ENCODE measurements at places on chromosomes 2 and 18.

DNA sequence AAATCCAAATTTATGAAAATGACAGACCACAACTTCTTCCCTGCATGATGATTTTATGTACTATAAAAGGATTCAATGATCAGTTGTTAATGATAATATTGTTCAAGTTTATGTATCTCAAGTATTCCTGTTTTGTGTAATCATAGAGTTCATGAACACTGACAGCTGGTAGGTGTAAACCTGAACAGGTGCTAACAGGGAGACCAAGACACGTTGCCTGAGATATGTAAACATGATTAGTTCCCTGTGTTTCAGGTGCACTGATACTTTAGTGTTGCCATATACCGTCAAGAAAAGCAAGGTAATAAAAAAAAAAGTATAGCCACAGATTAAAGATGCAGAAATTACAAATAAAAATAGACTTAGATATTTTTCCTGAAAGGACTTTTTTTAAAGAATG lies 131.8 kb downstream of the BAZ2B start:
- DNase-seq = no peak
- H3K4me1 ChIP-seq = no peaks in the 10 kb centered on the region
- H3K4me3 ChIP-seq = no peak overlapping the region
- no peaks in the 10 kb centered on the region for H3K27me3 ChIP-seq

DNA sequence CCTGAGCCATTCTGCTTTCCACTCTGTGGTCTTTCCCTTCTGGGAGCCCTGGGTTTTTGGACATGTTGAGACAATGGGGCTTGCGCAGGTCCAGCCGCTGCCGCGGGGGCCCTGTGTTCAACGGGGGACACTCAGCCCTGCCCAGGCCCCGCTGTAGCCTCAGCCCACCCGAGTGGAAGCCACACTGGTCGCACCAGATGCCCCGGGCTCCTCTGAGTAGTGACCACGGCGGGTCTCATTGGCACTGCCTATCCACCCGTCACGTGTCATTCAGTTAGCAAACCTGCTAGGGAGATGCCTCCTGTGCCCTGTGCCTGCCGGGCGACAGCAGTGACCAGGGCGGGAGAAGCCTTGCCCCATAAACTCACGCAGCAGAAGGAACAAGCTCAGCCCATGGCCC lies 19.1 kb downstream of the D2HGDH start:
- H3K27ac ChIP-seq = no peak overlapping the region
- H3K4me1 ChIP-seq = no peaks in the 10 kb centered on the region
- H3K36me3 ChIP-seq = peaks cover 34% of the 10 kb centered on the region
- DNase-seq = no peak

DNA sequence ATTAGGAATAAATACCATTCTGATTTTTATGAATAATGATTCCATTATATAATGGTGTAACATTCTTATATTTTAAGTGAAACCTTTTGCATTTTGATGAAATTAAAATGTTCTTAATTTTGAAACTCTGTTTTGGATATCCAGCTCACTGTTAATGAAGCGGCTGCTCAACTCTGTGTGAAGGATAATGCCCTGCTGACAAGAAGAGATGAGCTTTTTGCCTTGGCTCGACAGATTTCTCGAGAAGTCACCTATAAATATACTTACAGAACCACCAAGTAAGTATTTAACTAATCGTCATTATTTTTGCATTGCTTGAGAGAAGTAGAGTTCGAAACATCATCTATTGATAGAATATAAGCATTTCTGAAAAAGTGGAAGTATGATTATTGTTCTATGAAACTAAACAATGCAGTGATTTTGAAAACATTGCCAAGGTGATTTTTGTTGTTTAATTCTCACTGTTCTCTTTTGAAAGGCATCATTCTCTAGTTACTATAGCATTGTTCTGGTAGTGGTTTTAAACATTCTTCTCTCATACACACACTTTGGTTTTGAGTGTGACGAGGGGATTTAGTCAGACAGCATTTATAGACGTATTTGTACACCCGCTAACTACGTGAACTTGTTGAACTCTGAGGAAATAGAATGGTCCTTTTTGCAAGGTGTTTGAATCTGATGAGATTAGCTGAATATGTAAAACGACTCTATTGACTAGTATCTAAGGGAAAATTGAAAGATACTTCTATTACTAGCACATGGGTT lies 21.5 kb downstream of the NAB1 start:
- peaks cover 62% of the 10 kb centered on the region for H3K36me3 ChIP-seq
- H3K27ac ChIP-seq = no peak overlapping the region
- H3K4me3 ChIP-seq = no peak overlapping the region
- no peak for DNase-seq

- H3K36me3 ChIP-seq = peaks cover 10% of the 10 kb centered on the region
- no peak overlapping the region for H3K27ac ChIP-seq
- no peak overlapping the region for H3K4me3 ChIP-seq
- no peaks in the 10 kb centered on the region for H3K27me3 ChIP-seq
Observed at GRCh38 chr2:136378712-136379595, 261.0 kb upstream of the CXCR4 start.

DNA sequence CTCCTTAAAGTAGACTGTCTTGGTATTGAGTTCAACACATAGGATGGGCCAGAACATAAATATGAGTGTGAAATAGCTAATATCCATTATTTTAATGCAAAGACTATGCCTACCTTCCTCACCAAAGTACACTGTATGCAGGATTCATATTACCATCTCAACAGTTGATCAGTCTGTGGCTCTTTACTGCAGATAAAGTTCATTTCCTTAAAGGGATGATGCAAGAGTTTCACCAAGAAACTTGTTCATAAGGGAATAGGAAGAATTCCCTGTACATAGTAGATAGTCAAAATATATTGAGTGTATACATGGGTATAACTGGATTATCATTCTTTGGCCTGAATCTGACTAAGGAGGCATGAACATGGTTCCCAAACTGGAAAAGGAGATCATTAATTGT lies 35.0 kb downstream of the MARS2 start:
- peaks cover 15% of the 10 kb centered on the region for H3K27me3 ChIP-seq
- no peak for DNase-seq
- no peak overlapping the region for H3K27ac ChIP-seq
- no peaks in the 10 kb centered on the region for H3K36me3 ChIP-seq
- H3K4me1 ChIP-seq = no peaks in the 10 kb centered on the region
- no peak overlapping the region for H3K4me3 ChIP-seq

DNA sequence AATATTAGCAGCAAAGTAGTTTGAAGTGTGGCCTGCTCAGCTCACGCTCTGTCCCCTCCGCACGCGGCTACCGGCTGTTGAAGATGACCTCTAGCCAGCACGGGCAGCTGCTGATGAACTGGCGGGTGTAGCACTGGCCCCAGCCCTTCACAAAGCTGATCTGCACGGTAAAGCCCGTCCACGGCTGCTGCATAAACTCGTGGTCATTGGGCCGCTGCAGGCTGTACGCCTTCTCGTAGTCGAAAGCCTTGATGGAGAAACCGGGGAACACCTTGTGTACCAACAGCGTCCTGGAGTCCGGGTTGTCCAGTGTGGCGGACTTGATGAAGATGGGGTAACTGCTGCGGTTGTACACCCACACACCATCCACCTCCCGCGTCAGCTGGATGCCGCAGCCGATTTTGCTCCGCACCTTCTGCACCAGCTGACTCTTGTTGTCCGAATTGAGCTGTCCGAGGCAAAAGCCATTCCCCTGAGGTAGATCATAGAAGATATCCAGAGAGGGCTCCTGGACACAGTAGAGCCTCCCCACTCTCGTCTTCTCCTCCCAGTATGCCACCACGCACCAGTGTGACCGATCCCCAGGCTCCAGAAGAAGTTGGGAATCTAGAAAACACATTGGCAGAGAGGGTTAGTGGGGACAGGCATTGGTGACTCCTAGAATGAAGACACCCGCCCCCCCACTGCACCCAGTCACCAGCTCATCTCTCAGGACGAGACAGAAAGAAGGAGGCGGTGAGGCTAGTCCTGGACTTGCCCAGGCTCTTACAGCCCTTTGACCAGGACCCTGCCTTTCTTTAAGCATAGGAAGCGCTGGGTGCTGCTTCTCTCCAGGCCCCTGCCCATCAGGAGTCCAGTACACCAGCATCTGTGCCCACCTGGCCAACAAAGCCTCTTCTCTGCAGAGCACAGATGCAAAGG lies 29.2 kb downstream of the SMAD7 start:
- H3K27me3 ChIP-seq = no peaks in the 10 kb centered on the region
- no peak overlapping the region for H3K4me3 ChIP-seq
- H3K27ac ChIP-seq = no peak overlapping the region
- peaks cover 45% of the 10 kb centered on the region for H3K36me3 ChIP-seq

DNA sequence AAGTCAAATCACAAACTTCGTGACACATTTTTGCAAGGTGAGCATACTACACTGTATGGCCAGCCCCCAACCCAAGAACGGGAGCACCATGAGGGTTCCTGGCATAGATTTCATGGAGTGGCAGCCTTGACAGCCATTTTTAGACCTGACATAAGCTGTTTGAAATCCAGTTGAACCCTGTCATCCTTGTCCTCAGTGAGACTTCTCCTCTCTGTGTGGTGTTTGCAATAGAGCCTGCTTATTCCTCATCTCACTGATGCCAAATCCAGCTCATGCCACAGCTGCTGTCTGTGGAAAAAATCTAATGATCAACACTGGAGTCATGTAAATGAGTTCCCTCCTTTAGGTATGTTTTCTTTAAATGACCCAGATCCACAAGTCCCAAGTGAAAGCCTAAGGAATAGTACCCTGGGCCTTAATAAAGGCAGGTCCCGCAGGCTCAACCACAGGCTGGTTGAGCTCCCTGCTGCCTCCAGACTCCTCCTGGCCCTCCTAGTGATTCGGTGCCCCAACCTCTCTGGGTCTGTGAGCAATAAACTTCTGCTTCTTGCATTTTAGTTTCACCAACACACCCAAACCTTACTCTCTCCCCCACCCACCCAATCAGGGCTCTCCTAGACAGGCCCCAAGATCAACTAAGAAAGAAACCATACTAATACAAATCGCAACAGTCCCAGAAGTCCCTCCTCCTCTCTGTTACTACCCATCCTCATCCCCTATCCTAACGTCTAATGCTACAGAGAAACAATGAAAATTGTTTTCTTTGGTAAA lies 8.4 kb upstream of the CREG2 start:
- DNase-seq = no peak
- peaks cover 3% of the 10 kb centered on the region for H3K4me1 ChIP-seq
- peak overlapping the region; percentile 45 for H3K27ac ChIP-seq
- H3K4me3 ChIP-seq = no peak overlapping the region

DNA sequence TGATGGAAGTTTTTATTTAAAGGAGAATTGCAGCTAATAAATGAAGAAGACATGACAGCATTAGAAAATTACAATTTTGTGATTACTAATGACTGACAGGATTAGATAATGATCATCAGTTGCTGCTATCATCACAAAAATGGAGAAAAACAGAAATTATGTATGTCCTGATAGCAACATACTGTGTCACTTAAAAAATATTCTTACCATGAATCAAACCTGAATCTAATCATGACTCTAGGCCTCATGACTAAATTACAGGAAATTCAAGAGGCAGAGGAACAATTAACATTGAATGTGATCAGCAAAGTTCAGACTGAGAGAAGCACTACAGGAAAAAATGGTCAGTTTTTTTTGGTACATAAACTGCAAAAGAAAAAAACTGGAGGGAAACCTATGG lies 147.8 kb downstream of the PMAIP1 start:
- no peaks in the 10 kb centered on the region for H3K4me1 ChIP-seq
- no peaks in the 10 kb centered on the region for H3K27me3 ChIP-seq
- no peaks in the 10 kb centered on the region for H3K36me3 ChIP-seq
- H3K4me3 ChIP-seq = no peak overlapping the region

GRCh38 chr2:181380581-181380980 lies 76.6 kb upstream of the ITGA4 start:
- no peaks in the 10 kb centered on the region for H3K27me3 ChIP-seq
- DNase-seq = no peak
- peaks cover 37% of the 10 kb centered on the region for H3K36me3 ChIP-seq

GRCh38 chr18:35348001-35348400 lies 3.8 kb upstream of the ZNF24 start:
- peaks cover 14% of the 10 kb centered on the region for H3K4me1 ChIP-seq
- no peak overlapping the region for H3K27ac ChIP-seq
- peaks cover 4% of the 10 kb centered on the region for H3K36me3 ChIP-seq
- DNase-seq = no peak
- no peak overlapping the region for H3K4me3 ChIP-seq

DNA sequence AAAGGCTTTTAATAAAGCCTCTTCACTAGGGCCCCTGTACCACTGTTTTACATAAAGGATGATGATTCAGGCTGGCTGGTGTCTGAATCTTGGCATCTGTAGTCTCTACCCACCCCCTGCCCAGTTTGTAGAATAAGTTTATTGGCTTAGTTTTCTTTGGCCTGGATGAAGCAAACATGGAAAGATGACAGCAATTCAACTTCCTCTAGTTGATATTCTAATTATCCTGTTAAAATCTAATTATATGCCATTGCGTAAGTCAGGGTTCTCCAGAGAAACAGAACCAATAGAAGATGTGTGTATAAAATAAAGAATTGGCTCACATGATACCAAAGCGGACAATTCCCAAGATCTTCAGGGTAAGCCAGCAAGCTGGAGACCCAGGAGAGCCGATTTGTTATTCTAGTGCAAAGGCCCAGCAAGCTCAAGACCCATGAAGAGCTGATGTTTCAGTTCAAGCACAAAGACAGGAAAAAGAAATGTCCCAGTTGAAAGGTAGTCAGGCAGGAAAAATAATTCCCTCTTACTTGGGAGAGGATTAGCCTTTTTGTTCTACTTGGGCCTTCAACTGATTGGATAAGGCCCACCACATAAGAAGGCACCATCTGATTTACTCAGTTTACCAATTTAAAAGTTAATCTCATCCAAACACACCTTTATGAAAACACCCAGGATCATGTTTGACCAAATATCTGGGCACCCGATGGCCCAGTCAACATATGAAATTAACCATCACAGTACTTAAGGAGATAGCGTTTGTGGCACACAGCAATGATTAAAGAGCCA lies 82.6 kb upstream of the LYPD1 start:
- H3K4me3 ChIP-seq = no peak overlapping the region
- H3K27me3 ChIP-seq = no peaks in the 10 kb centered on the region
- no peak overlapping the region for H3K27ac ChIP-seq
- DNase-seq = no peak
- H3K36me3 ChIP-seq = no peaks in the 10 kb centered on the region
